ENCODE measurements at places on chromosomes 16 and 17. TPM values are rescaled to one million over a fixed set of nuclear protein-coding genes. Genes with fewer than 3 reads are reported as not detected.

Gene PPP1R1B
- total RNA-seq, result not detected

Gene RNF43
- not detected for total RNA-seq

Gene SOCS7
- 11.2 TPM for total RNA-seq

Gene TUBB3
- 128 TPM for total RNA-seq

Gene CDR2L
- 31.9 TPM for total RNA-seq

Gene HLF
- total RNA-seq, result not detected

Gene FOXC2
- 0.64 TPM for total RNA-seq

Gene PRMT7
- total RNA-seq, result 42.7 TPM

Gene TRPV2
- total RNA-seq, result 53.5 TPM

Gene MYCBPAP
- total RNA-seq, result 0.64 TPM

Gene LRRC3C
- total RNA-seq, result not detected

All from fibroblast of villous mesenchyme (primary cell).